Activated CD4-positive, alpha-beta T cell treated with anti-CD3 and anti-CD28 coated beads, Interleukin-2, amount 10 ng/mL, durations not matched to agents 24 days and 14 days (primary cell): ENCODE measurements at places on chromosomes 12 and 14. TPM values are rescaled to one million over a fixed set of nuclear protein-coding genes. Genes with fewer than 3 reads are reported as not detected.

Gene KERA
- not detected in 2 replicates for total RNA-seq

Gene ASB2
- total RNA-seq: 21.1 and 21.6 TPM in 2 replicates

Gene ANKRD33
- not detected in 2 replicates for total RNA-seq

Gene SMIM41
- 0.19 TPM in 1 of 2 replicates, not detected in the other for total RNA-seq

Gene PLEKHD1
- 0.12 TPM in 1 of 2 replicates, not detected in the other for total RNA-seq

Gene HAL
- total RNA-seq: 0.09 and 0.38 TPM in 2 replicates

Gene CMTM5
- total RNA-seq: not detected in 2 replicates

Gene PMEL
- not detected in 2 replicates for total RNA-seq

Gene CCDC177
- total RNA-seq: 0.05 TPM in 1 of 2 replicates, not detected in the other

Gene LRP10
- total RNA-seq: 34.2 and 35.2 TPM in 2 replicates

Gene ALDH1L2
- total RNA-seq: 1.3 and 1.5 TPM in 2 replicates

Gene CACNA1C
- total RNA-seq: 0.07 TPM in 2 replicates

Gene SRSF9
- 249 and 255 TPM in 2 replicates for total RNA-seq

Gene KCTD10
- 47.5 and 48.5 TPM in 2 replicates for total RNA-seq

Gene POP5
- total RNA-seq: 74.0 and 76.0 TPM in 2 replicates

Gene MYH6
- total RNA-seq: 0.17 and 0.23 TPM in 2 replicates
